ENCODE measurements at places on chromosomes 16 and 17.
A peak's percentile ranks its signal among the peaks of the same experiment; 100 is the strongest.

DNA sequence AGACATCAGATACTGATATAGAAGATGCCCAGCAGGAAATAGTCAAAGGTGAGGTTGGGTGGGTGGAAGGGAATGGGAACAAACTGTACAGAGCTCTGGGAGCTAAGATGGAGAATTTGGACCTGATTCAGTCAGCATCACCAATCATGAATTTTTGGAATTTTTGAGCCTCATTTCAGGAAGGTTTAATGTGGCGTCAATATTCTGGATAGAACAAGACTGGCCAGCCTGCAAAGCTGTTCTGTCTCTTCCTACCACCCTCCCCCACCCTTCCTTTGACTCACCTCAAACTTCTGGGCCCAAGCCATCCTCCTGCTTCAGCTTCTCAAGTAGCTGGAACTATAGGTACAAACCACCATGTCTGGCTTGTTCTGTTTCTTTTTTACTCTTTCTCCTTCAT, 32.6 kb downstream of the CTCF start:
- no peak for DNase-seq

DNA sequence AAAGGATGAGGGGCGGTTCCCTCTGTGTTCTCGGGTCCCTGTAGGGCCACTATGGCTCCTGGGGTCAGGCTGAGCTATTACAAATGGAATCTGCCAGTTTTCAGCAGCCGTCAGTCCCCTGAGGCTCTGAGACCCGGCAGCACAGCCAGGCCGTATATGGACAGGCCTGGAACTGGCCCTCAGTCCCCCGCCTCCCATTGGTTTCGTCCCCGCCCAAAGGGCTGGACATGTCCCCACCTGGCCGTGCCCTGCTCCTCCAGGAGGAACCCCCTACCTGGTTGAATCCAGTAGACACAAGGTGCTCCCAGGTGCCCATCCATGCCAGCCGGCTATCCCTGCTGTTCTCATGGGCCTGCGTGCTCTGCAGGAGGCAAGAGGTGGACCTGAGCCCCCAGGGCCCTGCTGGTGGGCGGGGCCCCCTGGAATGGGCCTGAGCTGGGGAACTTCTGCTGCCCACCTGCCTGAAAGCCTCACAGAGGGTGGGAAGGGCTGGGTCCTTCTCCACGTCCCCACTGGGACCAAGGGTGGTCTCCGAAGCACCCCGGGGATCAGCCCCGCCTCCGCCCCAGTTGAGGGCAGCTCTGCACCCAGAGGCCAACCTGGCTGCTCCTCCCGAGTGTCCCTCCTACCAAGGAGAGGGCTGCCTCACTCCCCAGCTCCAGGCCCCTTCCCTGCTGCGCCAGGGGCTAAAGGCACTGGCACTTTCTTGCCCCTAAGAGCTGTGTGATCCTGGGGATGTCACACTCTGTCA, 16.8 kb downstream of the VASN start:
- DNase-seq, result no peak

DNA sequence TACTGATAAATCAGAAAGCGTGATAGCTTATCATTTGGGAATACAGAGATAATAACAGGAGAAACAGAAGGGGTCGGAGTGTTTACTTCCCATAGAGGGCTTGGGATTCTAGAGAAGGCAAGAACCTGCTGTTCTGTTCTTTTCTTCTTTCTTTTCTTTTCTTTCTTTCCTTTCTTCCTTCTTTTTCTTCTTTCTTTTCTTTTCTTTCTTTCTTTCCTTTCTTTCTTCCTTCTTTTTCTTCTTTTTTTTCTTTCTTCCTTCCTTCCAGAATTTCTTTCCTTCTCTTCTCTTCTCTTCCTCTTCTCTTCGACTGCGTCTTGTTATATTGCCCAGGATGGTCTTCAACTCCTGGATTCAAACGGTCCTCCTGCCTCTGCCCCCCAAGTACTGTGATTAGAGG, 18.3 kb downstream of the CNEP1R1 start:
- DNase-seq, result no peak

GRCh38 chr16:7382521-7382920, 49.9 kb downstream of the RBFOX1 start:
- no peak for DNase-seq

GRCh38 chr17:67311575-67311974, 54.8 kb downstream of the PSMD12 start:
- DNase-seq, result no peak

GRCh38 chr17:33667052-33667509, 374.0 kb upstream of the ASIC2 start:
- DNase-seq, result no peak

GRCh38 chr16:13612623-13613022, 307.3 kb upstream of the ERCC4 start:
- no peak for DNase-seq

- DNase-seq, result no peak
Observed at GRCh38 chr17:49580055-49580721, 4.5 kb downstream of the NXPH3 start.

- no peak for DNase-seq
Observed at GRCh38 chr16:3075523-3075915, 10.1 kb downstream of the IL32 start.

DNA sequence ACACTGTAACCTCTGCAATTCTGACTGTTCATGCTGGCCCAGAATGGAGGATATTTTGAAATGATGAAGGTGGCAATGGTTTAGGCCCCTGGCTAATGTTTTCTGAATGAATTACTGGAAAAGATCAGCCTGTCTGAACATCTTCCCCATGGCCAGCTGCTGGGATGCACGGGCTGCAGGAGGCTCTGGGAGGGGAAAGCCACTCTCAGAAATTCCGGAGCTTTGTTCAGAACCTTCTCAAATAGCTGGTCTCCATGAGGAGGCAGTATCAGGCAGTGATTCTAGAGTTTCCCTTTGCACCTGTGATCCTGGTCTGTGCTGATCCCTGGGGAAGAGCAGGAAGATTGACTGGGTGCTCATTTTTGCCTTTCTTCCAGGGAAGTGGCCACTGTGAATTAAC, 5.0 kb downstream of the SLC6A2 start:
- DNase-seq, result no peak

DNA sequence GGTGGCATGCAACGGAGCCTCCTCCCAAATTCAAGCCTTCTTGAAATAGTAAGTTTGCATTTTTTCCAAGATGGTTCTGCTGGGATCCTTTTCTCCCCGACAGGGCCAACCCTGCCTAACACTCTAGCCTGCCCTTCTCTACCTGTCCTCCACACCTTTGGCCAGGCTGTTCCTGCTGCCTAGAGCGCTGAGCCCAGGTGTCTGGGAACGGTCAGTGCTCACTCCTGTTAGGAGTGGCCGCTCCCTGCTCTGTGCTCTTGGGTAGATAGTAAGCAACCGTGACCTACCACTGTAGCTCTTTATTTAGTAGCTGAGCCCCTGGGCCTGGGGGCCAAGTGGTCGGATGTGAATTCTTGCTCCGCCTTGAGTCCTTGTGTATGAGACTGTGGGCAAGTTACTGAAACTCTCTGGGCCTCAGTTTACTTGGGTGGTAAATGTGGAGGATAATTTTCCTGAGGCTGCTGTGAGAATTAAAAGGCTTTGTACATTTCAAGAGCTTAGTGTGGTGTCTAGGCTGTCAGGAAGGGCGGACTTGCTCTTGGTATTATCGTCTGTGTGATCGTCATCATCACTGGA, 44.0 kb upstream of the GSE1 start:
- no peak for DNase-seq

DNA sequence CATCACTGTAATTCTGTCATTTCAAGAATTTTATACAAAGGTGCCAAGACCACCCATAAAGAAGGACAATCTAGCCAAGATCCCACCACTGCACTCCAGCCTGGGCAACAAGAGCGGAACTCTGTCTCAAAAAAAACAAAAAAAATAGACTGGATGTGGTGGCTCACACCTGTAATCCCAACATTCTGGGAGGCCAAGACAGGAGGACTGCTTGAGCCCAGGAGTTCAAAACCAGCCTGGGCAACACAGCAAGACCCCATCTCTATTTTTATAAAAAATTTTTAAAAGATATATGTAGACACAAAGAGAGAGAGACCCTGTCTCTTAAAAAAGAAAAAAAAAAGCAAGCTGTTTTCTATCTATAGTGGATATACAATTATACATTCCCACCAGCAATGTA, 8.8 kb downstream of the UBE2G1 start:
- DNase-seq, result no peak

GRCh38 chr17:31687505-31688126, 171.4 kb downstream of the COPRS start:
- no peak for DNase-seq

DNA sequence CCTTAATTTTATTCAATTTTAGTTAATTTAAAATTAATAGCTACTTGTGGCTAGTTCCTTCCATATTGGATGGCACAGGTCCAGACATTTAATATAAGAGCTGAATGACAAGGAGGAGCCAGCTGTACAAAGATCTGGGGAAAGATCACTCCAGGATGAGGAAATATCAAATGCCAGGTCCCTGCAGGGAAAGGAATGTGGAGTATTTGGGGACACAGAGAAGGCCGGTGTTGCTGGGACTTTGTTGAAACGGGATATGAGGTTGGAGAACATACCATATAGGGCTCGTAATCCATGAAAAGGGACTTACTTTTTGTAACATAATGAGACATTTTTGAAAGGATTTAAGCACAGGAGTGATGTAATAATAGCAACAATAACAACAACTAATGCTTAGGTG, 426.8 kb downstream of the HS3ST4 start:
- no peak for DNase-seq

GRCh38 chr17:9389111-9389527, 186.5 kb downstream of the STX8 start:
- DNase-seq, result peak; percentile 4

DNA sequence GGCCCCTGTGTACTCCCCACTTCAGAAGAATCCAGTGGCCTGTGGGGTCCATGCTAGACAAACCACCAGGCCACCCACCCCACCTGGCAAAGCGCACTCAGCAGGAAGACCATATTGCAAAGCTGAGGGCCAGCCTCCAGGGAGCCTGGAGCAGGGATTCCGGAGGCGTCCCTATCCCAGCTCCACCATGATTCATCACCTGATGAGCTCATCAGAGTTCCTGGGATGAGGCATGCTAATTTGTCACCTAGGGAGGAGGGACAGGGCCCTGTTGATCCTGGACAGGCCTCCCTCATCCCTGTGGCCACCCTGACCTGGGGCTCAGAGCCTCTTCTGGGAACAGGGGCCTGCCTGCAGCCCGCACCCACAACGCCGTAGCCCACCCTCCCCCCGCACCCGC, 131.6 kb upstream of the PLCG2 start:
- DNase-seq, result no peak

GRCh38 chr16:24851700-24852099, 5.9 kb downstream of the SLC5A11 start:
- DNase-seq, result no peak

DNA sequence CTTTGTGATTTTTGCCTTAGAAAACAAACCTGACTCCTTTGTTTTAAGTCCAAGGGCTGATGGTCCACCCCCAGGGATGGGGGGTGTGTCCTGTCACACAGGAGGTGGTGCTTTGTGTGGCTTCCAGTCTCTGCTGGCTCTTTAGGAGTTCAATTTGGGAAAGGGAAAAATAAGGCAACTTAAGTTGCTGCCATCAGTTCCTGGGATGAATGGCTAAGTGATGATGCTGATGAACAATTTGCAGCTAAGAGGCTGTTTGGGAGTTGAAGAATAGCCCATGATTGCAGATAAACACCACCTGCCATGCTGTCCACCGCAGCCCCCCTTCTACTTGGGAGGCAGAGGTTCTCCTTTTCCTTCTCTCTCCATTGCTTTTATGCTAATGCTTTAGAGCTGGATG, 40.2 kb downstream of the ARL4D start:
- no peak for DNase-seq

GRCh38 chr16:29649588-29650494, 13.2 kb upstream of the SPN start:
- no peak for DNase-seq

DNA sequence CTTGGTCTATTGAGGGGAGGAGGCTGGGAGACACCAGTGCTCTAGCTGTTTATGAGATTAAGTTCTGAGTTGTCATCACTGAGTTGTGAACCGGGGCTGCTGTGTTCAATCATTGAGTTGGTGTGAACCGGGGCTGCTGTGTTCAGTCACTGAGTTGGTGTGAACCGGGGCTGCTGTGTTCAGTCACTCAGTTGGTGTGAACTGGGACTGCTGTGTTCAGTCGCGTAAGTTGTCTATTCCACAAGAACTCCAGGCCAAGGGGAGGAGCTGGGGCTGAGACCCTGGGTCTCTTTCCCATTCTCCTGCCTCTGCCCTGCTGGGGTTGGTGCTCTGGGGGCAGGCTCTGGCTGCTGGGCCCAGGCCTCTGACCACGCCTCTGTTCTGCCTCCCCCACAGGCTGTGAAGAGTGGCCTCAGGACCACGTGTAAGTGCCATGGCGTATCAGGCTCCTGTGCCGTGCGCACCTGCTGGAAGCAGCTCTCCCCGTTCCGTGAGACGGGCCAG, 24.5 kb downstream of the WNT9B start:
- no peak for DNase-seq

GRCh38 chr16:74774223-74775139, at the start of gene FA2H:
Gene FA2H, minus strand, starts transcription at chr16:74774820. Its CDS starts 65 bp downstream, at chr16:74774755.
- DNase-seq, result peak; percentile 86

DNA sequence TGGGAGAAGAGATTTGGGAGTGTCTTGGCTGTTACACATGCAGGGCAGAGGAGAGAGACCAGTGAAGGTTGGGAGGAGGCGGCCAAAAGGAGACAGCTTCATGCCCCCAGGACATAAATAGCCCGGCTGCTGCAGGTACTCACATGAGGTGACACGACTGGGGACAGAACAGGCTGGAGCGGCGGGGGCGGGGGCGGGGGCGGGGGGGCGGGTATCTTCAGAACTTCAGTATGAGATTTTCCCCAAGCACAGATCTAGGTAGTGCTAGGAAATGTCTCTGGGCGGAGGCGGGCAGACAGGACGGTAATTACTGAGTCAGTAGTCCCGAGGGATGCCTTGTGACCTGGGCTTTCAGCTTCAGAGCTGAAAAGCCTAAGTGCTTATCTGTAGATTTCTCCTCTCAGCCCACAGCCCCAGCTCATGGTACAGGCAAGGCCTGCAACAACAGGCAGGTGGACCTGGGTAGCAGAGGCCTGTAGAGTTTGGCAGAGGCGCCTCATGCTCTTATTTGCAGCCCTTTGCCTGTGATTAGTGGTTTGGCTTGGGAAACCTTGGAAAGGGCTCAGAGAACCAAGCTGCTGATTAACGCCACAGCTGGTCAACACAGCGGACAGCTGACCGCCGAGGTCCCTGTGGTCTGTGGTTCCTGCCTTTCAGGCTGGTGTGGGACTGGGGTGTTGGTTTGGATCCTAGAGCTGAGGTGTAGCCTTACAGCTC, 24.5 kb downstream of the UNK start:
- no peak for DNase-seq

DNA sequence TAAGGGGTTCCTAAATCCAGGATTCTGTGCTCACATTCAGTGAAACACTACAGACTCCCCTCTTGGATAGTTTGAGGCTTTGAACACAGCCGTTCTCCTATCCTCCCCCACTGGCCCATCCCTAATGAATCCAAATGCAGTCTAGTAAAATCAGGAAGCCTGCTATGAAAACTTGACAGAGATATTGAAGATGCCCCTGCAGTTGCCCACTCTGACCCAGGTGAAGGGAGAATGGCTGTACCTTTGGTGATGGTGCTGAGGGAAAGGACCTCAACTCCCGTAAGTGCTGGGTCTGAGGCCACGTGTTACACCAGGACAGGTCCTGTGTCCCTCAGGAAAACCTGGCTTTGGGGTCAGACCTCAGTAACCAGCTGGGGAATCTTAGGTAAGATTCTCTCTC, 54.4 kb downstream of the SF3B3 start:
- DNase-seq, result no peak

- peak; percentile 27 for DNase-seq
Observed at GRCh38 chr17:15261258-15261801, 3.8 kb downstream of the PMP22 start.

- DNase-seq, result no peak
Observed at GRCh38 chr16:78060295-78060694, 37.9 kb downstream of the CLEC3A start.

Measured in HepG2 (cell line).